Left ventricle myocardium inferior (tissue), 1 donor: ENCODE measurements at places on chromosomes 6 and 20. TPM values are rescaled to one million over a fixed set of nuclear protein-coding genes. Genes with fewer than 3 reads are reported as not detected.

SUMO4 gene
- total RNA-seq, result 0.27 TPM

SLC44A4 gene
- total RNA-seq, result 0.08 TPM

BCAS4 gene
- 2.1 TPM for total RNA-seq

TPD52L1 gene
- total RNA-seq, result 64.0 TPM

ITPA gene
- 17.2 TPM for total RNA-seq

DNAH8 gene
- total RNA-seq, result 0.03 TPM

ID4 gene
- 3.0 TPM for total RNA-seq

CAGE1 gene
- not detected for total RNA-seq

SOX18 gene
- 30.5 TPM for total RNA-seq

MAS1 gene
- not detected for total RNA-seq

RPRD1B gene
- 58.9 TPM for total RNA-seq

HTR1B gene
- total RNA-seq, result not detected

C6orf132 gene
- 1.4 TPM for total RNA-seq
